ENCODE measurements at places on chromosomes 3 and 15.

- no peak for DNase-seq
Measured at GRCh38 chr3:128369121-128369703, 97.5 kb downstream of the DNAJB8 start.

DNA sequence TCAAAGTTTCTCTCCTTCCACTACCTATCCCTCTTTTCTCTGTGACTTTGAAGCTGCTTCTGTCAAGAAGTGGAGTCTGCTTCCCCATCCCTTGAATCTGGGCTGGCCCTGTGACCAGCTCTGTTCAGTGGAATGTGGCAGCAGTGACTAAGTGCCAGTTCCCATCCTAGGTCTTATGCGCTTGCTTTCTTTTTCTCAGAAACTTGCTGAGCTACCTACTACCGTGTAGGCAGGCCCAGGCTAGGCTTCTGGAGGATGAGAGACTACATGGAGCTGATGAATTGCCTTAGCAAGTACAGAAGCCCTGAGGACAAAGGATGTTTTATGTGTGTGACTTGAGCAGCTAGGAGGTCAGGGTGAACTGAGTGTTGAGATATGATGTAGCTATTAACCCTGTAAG, 123.2 kb downstream of the PDCD6IP start:
- no peak for DNase-seq

- DNase-seq: no peak
Measured at GRCh38 chr3:156189927-156190326, 69.5 kb downstream of the KCNAB1 start.

DNA sequence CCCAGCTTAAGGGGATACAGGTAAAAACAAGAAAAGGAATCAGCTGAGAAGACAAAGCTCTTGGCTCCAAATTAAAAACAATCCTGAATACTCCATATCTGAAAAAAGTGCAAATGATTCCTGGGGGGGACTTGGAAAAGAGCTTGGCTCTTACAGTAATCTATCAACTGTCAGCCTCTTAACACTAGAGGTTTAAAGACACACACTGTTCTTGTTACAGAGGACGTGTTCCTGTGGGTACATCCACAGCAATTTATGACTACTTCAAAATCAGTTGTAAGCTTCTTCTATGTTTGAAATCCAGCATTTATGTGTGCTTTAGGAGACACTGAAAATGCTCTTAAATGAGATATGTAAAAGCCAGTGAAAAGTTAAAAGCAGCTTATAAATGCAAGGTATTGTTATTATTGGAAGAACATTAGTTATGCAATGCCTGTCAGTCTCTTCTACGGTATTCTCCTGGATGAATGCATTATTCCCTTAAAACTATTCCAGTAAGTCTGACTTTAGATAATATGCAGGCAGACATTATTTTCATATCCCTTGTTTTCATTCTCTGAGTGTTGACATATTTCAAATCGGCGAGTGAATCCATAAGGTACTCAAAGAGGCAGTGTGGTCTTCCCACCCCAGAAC, 408.4 kb upstream of the ADAMTS9 start:
- no peak for DNase-seq

DNA sequence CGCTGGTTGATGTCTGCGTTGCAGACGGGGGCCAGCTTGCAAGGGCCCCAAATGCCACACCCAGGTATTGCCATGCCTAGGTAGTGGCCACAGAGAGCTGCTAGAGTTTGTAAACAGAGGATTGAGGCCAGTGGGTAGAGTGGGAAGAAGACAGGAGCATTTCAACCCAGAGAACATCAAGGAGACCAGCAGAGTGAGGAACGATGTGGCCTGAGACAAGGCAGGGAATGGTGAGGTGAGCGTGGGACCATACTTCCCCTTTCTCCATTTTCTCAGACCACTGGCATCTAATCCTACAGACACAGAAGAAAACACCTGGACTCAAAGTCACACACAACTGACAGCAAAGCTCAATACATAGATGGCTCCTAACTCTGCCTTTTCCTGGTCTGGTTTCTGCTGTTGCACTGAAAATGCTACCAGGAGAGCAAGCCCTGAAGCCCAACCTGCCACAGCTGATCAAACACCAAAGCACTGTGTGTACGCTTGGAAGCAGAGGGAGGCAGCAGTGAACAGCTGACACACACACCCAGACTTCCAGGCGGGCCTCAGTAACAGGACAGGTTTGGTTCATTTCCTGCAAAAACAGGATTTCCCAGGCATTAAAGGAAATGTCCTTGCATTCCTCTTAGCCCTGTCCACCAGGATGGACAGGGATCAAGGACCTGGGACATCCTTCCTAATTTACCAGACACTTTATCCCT, 1.6 kb downstream of the FAM174B start:
- no peak for DNase-seq

DNA sequence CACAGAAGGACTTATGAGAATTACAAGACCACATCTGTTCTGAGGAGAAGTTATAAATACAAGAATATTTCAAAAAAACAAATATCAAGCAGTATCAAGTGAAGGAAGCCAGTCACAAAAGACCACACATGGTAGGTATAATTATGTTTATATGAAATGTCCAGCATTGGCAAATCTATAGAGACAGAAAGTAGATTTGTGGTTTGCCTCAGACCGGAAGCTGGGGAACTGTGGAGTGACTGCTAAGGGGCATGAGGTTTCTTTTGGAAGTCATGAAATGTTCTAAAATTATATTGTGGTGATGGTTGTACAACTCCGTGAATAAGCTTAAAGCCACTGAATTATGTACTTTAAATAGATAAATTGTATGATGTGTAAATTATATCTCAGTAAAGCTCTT, 136.9 kb downstream of the FRMD5 start:
- no peak for DNase-seq

GRCh38 chr3:185216607-185216958, 37.3 kb downstream of the EHHADH start:
- DNase-seq: no peak

DNA sequence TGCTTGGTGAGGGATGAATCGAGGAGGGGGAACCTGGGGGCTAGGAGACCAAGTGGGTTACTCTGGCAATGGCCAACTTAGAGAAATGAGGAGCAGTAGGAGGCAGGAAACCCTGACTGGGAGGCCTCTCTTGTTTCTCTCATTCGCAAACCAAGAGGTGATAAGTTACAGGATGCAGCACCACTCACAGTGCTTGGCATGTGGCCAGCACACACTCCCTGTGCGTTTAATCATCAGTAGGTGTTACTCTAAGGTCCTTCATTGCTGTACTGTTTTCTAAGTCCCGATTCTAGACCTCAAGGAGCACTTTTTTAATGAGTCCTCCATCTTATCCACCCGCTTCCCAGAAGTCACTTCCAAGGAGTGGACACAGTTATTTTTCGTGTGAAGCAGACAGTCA, 314.1 kb upstream of the TRIM42 start:
- no peak for DNase-seq

DNA sequence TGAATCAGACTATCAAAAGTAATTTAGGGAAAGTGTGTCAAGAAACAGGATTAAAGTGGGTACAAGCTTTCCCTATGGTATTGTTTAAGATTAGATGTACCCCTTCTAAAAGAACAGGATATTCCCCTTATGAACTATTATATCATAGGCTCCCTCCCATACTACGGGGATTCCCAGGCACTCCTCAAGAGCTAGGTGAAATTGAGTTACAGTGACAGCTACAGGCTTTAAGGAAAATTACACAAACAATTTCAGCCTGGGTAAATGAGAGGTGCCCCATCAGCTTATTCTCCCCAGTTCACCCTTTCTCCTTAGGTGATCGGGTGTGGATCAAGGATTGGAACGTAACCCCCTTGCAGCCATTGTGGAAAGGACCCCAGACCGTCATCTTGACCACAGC, 240.8 kb upstream of the CNTN6 start:
- no peak for DNase-seq

DNA sequence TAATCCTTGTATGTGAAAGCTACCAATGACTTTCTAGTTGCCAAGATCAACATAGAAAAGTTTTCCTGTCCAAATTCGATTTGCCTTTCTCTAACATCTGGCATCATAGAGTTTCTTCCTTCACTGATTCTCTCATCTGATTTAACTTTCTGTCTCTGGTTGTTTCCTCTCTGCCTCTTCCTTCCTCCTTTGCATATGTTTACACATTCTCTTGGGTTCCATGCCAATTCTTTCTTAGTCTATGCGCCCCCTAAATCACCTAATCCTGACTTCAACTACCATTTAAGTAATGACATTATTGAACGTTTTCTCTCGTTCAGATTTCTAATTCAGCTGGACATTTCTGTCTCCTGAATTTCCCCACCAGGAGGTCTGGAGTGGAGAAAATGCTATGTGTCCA, 561.9 kb upstream of the TGFBR2 start:
- no peak for DNase-seq

DNA sequence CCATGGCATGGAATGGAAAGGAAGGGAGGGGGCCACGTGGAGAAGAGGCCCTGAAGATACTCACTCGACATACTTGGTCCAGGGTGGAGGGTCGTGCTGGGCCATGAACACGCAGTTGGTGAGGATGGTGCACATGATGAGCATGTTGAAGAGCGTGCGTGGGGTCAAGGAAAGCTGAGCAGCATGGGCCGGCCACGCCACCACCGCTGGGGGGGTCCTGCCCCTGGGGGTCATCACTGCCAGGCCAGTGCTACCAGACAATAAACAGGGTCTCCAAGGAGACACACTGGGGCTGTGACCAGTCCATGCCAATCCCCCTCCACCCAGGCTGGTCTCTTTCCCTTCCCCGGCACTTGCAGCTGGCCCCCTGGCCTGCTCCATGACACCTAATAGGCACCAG, 27.2 kb downstream of the SCN5A start:
- DNase-seq: no peak

DNA sequence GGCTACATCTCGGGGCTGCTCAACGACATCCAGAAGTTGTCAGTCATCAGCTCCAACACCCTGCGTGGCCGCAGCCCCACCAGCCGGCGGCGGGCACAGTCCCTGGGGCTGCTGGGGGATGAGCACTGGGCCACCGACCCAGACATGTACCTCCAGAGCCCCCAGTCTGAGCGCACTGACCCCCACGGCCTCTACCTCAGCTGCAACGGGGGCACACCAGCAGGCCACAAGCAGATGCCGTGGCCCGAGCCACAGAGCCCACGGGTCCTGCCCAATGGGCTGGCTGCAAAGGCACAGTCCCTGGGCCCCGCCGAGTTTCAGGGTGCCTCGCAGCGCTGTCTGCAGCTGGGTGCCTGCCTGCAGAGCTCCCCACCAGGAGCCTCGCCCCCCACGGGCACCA, 17.0 kb downstream of the ANKRD63 start:
- DNase-seq: no peak

DNA sequence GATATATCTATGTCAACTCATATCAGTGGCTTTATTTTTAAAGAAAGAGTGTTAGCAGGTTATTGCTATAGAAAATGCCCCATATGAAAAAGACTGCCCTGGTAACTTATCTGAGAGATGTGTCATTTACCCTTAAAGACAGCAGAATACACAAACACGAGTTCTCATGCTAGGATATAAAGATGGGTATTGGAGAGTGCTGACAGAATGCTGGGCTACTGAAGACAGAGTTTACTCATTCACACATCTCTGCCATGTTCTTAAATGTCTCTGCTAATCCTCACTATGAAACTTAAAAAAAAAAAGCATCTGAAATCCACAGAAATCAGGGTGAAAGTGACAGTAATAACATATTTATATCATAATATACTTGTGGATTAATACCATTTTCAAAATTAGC, 126.7 kb downstream of the FOXP1 start:
- no peak for DNase-seq

- no peak for DNase-seq
Measured at GRCh38 chr15:76169018-76169417, 109.2 kb downstream of the TMEM266 start.

DNA sequence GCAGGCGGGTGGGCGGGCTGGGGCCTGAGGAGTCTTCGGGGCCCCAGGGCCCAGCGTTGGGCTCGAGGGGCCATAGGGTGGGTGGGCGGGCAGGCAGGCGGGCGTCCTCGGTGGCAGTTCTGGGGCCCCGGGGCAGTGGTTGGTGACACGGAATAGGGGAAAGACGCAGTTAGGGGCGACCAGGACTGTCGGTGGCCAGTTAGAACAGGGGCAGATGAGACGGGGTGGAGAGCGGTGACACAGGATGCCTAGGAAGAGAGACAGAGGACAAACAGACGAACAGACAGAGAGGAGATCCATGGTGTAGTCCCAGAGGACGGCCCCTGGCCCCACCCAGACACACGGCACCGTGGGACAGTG, 36.5 kb downstream of the GRIP2 start:
- no peak for DNase-seq

DNA sequence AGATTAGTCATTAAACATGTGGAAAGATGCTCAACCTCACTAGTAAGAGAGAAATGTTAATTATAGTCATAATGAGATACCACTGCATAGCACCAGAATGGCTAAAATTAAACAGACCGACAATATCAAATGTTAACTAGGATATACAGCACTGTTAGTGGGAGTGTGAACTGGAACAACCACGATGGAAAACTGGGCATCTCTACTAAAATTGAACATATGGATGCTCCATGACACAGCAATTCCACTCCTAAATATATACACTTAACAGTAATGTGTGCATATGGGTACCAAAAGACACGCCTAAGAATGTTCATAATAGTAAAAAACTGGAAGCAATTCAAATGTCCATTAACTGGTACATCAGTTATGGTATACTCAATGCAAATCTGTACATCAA, 41.5 kb downstream of the CRTAP start:
- DNase-seq: no peak

- DNase-seq: no peak
Measured at GRCh38 chr15:47404877-47405276, 312.4 kb upstream of the SEMA6D start.

DNA sequence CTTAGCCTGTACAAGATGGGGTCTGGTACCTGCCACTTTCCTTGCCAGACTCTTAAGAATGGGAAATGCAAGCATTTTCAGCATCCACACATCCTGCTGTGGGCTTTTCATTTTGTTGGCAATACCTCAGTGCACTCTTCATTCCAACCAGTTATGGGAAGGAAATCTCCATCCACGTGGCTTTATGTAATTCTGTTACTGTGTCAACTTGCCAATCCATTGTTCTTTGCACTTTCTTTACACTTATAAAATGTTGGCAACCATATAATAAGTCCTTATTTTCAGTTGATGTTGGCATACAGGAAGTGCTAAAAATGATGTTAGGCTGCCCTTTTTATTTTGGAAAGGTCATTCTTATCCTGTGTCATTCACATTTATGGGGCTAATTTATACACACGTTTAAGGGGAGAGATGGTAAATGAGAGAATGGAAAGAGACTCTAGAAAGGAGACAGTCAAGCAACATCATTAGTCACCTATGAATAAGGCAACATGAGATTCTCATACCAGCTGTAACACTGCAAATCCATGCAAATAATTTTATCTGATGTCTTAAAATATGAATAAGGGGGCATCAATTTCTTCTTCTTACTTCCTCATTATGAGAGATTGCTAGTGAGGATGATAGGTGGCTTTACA, 238.7 kb downstream of the CHST2 start:
- no peak for DNase-seq

DNA sequence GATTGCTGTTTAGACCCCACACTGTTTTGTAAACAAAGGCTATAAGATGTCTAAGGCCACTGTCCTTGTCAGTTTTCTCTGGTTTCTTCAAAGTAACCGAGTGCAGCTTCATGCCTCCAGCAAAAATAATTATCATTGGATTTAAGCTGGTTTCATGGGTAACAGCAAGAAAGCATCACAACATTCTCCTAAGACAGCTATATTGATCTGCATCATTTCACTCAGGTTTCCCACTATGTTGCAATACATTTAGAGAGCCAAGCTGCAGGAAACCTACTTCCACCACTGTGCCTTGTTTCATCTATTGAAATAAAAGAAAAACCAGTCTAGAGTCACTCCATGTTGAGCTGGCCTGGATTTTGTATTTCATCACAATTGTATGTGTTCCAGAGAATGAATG, 351.4 kb downstream of the OXSM start:
- no peak for DNase-seq

GRCh38 chr15:67504056-67504455, 16.9 kb upstream of the C15orf61 start:
- no peak for DNase-seq

- DNase-seq: no peak
Measured at GRCh38 chr3:69433121-69433968, 47.5 kb upstream of the FRMD4B start.

All from T-helper 1 cell (primary cell).